ENCODE measurements at places on chromosomes 7 and 10.

DNA sequence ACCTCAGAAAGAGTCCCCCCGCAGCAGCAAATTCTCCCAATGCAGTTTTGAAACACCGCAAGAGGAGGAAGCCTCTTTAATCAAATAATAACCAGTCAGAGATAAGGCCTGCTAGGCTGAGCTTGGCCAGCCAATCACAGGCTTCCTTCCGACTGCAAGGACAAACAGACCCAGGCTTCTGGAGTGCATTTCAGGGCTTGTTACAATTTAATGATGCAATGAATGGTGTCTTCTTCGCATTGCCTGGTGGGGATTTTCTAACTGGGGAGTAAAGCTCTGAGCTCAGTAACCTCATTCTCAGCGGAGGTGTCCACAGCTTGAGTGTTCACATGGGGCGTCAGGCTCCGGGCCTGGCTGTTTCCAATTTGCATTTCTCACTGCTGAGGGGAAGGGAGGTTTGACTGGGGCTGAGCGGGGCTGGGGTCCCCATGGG, 31.8 kb upstream of the GPAM start:
- DNase-seq, result no peak

DNA sequence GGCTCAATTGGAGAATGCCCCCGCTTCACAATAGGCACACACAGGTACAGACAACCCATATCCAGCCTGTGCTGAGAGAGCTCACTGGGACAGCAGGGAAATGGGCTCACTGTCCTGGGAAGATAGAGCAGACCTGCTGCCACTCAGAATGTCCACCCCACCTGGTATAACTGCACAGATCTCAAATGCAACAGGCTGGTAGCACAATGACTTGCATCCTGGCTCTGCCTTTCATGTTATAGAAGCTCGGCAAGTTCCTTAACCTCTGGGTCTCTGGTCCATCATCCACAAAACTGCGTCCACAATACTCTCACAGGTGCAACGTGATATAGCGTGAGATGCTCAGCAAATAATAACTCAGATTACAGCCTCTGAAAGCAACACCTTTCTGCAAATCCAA, 295.4 kb downstream of the GRID1 start:
- no peak for DNase-seq

DNA sequence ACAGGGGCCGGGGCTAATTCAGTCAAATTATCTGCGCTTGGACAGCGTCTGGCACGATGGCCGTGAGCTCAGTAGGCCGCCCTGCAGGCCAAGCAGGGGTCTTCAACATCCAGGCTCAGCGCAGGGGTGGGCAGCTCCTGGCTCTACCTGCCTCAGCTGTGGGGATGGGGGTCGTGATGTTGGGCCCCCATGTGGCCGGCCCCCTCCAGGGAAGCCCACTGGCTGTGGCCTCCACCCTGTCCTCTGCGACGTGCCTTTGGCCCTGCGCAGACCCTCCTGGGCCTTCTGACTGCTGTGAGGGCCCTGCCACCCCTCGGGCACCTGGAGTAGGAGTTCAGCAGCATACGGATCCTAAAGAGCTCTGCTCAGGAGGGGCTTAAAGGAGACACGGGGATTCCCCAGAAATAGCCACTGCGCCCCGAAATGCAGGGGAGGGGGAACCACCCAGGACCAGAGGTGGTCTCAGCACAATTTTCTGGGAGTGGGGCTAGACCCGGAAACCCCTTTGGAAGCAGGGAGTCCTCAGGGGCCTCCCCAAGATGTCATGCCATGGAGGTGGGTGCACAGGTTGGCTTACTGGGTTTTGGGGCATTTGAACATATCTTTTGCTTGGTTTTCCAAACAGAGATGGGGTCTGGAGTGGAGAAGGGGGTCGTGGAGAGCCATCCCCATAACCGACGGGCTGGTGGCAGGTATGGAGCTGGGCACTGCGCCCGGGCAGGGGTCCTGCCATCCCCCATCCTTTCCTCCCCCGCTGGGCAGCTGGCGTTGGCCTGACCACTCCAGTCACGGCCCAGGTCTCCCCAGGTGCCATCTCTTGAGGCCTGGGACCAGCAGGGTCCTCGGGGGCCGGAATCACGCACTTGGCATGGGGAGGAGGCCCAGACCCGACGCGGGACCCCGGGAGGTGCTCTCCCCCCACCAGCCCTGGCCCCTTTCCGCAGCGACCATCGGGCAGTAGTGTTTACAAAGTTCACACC, 4.0 kb upstream of the ADAP1 start:
- DNase-seq, result no peak

GRCh38 chr7:45177801-45178200, 20.2 kb downstream of the RAMP3 start:
- no peak for DNase-seq

DNA sequence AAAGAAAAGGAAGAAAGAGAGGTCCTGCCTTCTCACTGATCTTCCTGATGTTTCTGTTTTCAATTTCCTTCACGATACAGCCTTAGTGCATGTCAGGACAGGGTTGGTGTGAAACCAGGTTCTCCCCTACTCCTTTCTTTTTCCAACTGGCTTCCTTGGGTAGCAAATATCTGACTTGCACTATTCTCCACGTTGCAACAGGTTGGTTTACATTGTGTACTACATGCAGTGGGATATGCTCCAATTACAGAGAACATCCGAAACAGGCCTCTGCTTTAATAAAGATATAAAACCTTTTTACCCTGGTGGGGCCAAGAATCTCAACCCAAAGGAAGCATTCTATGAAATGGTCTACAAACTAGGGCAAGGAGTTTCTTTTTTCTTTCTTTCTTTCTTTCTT, 16.9 kb upstream of the CREB5 start:
- no peak for DNase-seq

Data from stimulated activated CD8-positive, alpha-beta memory T cell treated with anti-CD3 and anti-CD28 coated beads, Interleukin-15, amount 100 ng/mL, for 4 hours (primary cell).